ENCODE measurements at places on chromosomes 7 and 10.

- DNase-seq, result no peak
Measured at GRCh38 chr7:29424295-29424983, 139.2 kb upstream of the PRR15 start.

DNA sequence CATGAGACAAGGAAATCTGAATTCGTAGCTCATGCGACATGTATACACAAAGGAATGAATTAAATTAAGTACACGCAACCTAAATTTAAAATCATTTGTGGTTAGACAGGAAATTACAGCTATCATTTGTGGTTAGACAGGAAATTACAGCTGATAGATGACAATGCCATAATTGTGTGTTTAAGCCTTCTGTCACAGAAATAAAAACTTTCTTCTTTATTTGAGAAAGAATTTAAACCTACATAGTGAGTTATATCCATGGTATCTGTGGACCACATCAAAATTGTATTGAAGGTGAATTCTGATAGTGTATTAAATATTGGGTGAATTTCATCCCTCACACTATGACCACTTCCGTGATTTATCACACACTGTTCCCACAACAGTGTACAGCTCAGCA, 362.9 kb downstream of the MAGI2 start:
- DNase-seq, result no peak

DNA sequence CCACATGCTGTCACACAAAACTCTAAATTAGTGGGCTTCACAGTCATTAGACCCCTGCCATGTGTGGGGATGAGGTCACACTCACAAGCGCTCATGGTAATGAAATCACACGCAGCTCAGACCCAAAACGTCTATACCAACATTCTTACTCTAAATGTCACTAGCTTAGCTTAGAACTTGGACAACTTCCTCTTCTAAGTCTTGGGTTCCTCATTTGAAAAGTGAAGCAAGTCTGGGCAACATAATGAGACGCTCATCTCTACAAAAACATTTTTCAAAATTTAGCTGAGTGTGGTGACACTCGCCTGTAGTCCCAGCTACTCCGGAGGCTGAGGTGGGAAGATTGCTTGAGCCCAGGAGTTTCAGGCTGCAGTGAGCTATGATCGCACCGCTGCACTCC, 92.7 kb upstream of the MACROH2A2 start:
- DNase-seq, result peak; percentile 5

- DNase-seq, result no peak
Measured at GRCh38 chr10:93897070-93897780, 3.4 kb downstream of the SLC35G1 start.

DNA sequence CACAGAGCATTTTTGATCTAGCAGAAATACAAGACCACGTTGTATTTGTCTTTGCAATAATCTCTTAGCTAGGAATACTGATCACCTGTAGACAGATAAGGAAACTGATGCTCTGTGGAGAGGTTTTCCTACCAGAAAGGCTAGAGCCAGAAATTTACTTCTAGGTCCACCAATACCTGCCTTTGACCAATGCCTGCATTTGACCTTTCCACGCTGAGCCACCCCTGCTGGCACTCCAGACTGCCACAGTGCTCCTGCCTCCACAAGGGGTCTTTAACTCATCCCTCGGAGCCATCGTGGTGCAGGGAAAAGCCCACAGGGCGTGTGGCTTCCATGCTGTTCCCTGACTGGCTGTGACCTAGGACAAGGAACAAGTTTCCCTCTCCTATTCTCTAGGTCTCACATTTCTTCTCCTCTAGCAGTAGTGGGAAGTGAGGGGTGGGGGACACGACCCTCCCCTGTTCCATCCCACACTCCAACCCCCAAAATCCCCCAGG, 1.5 kb upstream of the ELN start:
- no peak for DNase-seq

- DNase-seq, result no peak
Measured at GRCh38 chr10:31253237-31253636, 65.8 kb upstream of the ZEB1 start.

GRCh38 chr7:66409493-66409892, 204.4 kb downstream of the TPST1 start:
- DNase-seq, result no peak

GRCh38 chr7:156230576-156230975, 410.0 kb upstream of the RNF32 start:
- DNase-seq, result no peak
